ENCODE measurements at places on chromosomes 5 and 9.
A peak's percentile ranks its signal among the peaks of the same experiment; 100 is the strongest.

GRCh38 chr9:132201139-132201538, 39.3 kb downstream of the NTNG2 start:
- no peak for DNase-seq

GRCh38 chr9:93231121-93231694, 47.3 kb downstream of the WNK2 start:
- no peak for DNase-seq

GRCh38 chr9:124202447-124202971, 55.2 kb upstream of the NEK6 start:
- peak; percentile 80 for DNase-seq

DNA sequence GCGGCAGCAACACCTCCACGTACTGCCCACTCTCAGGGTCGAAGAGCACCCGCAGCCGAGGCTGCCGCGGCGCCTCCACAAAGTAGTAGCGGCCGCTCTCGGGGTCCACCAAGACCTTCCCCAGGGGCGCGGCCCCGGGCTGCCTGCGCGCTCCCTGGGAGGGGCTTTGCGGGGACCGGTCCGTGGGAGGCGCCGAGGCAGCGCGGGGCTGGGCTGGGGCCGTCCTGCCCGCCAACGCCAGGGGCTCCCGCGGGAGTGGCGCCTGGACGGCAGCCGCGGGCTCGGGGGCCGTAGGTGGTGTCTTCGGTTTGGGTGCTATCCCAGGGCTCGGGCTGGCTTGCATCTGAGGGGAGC, 2.6 kb upstream of the MZB1 start:
- DNase-seq = no peak

DNA sequence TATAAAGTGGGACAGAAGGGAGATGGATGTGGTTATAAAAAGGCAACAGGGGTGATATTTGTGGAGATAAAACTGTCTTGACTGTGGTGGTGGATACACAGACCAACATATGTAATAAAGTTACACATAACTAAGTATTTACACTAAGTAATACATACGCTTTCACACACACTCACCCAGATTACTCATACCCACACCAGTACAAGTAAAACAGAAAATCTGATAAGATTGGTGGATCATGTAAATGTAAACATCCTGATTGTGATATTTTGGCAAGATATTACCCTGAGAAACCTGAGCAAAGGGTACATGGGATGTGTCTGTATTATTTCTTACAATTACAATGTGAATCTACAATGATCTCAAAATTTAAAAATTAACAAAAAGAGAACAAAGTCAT, 53.3 kb upstream of the SLIT3 start:
- no peak for DNase-seq

DNA sequence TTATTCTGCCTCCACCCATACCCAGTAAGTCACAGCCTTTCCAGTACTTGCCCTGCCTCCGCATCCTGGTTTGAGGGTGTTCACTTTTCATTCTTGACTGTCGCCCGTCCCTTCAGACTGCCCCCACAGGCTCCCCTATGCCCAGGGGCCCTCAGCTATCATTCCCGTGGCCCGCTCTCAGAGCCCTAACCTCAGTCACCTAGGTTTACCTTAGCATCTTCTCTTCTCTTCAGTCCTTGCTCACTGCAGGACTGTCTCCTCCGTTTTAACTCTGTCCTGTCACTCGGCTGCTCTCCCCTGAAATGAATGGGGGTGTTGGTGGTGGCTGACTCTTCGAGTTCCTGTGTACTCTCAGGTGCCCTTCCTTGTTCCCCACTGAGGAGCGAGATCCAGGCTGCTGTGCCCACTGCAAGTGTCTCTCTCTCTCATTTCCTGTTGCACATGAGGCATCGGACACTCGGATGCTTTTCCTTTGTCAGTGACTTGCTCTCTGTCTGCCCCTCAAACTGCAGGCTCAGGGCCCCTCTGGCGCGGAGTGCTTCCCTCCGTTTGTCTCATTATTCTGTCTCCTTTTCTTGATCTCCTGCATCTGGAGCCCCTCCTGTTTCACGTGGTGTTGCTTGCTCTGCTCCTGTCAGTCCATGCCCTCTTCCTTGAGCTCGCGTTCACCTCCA, 89.8 kb downstream of the CACNA1B start:
- no peak for DNase-seq

GRCh38 chr5:32808783-32809182, 97.7 kb downstream of the NPR3 start:
- DNase-seq = no peak

GRCh38 chr9:16485575-16486321, 384.7 kb downstream of the BNC2 start:
- DNase-seq = no peak

- no peak for DNase-seq
Measured at GRCh38 chr5:148437249-148437648, 53.5 kb downstream of the FBXO38 start.

GRCh38 chr5:148372166-148372725, 11.5 kb upstream of the FBXO38 start:
- no peak for DNase-seq

- no peak for DNase-seq
Measured at GRCh38 chr9:130237076-130237475, 28.5 kb upstream of the HMCN2 start.

DNA sequence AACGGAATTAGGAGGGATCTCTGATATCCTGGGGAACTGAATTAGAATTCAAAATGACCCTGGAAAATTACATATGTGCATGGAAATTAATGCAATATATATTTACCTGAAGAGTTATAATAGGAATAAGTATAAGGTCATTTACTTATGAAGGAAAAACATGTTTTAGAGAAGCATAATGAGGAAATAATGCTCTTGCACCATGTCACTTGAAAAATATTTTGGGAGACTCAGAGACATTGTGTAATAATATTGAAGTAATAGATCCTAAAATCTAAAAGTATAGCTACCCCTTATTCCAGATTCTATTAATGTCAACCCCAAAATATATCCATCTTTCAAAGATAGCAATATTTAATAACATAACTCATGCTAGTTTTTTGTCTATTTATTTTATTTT, 28.4 kb downstream of the SPZ1 start:
- DNase-seq = no peak

- DNase-seq = no peak
Measured at GRCh38 chr9:95003689-95004410, 277.4 kb downstream of the AOPEP start.

DNA sequence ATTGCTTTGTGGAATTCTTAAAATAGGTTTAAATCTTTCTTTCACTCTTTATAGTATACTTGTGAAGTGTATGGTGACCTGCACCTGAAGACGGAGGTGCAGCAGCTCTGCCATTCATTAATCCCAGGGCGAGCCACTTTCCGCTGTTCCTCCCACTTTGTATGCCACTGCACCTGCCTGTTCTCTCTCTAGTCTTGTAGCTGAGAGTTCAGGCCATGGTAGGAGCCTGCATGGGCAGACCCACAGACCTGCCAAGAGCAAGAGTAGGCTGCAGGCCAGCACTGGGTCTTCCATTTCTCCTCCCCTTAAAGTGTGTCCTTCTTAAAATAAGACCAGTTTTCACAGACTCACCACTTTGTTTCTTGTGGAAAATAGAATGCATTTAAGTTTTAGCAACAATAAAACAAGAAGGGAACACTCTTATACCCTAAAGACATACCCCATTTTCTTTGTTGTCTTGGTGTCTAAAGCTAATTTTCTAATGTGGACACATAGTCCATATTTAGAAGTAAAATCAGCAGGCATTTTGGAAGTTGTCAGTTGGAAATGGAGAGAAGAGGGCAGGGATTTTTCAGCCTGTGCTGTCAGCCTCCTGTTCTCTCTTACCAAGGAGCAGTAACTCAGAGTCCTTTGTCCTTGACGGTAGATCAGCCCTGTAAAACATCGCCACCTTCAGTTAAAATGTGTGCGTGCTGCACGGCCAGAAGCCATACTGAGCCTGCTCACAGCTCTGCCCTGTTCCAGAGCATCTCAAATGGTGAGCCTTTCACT, 103.2 kb downstream of the SNCAIP start:
- no peak for DNase-seq

GRCh38 chr9:117245175-117245829, 169.6 kb downstream of the ASTN2 start:
- DNase-seq = no peak

DNA sequence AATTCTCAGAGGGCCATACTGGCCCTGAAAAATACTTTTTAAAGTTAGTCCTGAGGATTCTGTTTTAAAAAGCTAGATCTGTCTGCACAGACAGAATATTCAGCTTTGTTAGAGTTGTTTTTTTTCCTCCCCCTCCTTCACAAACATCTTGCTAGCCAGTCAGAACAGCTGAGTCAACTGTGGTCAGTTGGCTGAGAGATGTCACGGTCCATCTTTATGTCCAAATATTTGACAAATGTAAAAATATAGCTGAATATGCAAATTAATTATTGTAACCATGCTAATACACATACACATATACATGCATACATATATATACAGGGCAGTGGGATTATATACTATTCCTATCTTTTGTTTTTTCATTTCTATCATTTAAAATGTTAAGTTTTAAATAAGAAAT, 33.9 kb downstream of the UNC13B start:
- DNase-seq = no peak

DNA sequence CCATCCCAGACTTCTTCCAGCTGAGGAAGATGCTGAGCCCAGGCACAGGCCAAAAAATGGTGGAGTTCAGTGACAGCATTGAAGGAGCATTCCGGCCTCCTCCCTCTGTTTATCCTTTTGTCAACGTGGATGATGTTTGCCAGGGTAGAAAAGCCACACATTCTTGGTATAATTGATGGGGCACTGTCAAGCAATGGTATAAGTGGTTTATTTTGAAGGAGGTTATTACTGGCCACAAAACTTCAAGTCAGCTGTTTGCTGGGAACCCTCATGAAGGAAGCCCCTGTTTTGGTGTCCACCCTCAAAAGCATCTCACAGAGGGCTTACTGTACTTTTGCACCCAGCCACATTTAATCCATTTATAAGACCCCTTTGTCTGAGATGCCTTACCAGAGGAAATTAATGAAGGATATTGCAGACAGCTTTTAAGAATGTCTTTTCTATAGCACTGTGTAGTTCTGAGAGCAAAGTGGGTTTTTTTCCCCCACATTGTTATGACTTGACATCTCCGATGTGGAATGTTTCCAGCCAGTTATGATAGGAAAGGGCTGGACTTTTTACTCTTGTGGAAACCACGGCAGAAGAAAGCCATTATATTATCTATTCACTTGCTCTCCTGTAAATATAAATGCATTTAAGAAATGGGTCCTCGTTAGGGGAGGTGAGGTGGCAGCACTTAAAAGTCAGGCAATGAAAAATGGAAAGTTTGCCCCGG, 95.5 kb upstream of the SPATA31D4 start:
- no peak for DNase-seq

- no peak for DNase-seq
Measured at GRCh38 chr9:116940614-116941215, 253.6 kb downstream of the TRIM32 start.

Data from activated CD4-positive, alpha-beta T cell treated with anti-CD3 and anti-CD28 coated beads for 4 hours (primary cell).